Foreskin keratinocyte (primary cell): ENCODE measurements at places on chromosomes 5 and 9. TPM values are rescaled to one million over a fixed set of nuclear protein-coding genes. Genes with fewer than 3 reads are reported as not detected.

The ADRB2 gene
- 10.8 and 23.5 TPM in 2 replicates for polyA plus RNA-seq

The MRPS2 gene
- 106 TPM in 2 replicates for polyA plus RNA-seq

DNA sequence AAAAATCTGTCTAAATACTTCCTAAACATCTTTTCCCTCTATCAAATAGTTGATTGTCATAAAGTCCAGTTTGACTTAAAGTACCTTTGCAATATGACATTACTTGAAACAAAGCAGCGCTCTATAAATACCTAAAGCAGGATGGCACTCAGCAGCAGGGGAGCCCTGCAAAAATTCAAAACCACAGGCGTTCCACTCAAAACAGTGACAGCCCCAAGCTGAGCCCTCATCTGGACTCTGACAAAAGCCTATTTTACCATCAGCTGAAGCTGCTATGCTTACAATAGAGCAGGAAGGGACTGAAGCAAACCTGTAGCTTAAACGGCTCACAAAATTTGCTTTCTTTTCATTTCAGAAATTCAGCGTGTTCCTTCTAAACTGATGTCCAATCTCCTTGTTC lies 11.5 kb downstream of the GABRA6 start:
- no peak for DNase-seq

DNA sequence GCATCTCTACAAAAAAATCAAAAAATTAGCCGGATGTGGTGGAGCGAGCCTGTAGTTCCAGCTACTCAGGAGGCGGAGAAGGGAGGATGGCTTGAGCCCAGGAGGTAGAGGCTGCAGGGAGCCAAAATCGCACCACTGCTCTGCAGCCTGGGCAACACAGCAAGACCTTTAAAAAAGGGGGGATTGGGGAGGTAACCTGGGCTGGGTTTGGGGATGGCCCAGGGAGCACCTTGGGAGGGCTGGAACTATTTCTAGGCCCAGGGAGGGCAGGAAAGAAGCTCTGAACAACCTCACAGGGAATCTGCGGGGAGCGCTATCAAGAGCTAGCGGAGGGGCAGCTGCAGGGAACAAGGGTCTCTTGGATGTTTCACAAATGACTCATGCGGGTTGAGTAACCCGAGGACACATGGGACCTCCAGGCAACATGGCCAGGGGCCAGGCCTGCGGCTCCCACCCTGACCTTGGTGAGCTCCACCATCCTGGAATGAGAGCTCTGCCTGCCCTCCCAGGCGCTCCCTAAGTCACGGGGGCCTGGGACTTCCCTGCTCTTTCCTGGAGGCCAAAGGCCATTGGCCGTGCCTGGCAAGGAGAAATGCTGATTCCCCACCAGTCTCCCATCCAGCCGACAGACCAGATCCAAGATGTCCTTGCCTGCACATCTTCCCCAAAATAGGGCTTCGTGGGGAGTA lies 23.4 kb downstream of the SARDH start:
- DNase-seq: no peak

The NUP188 gene
- polyA plus RNA-seq: 21.9 and 26.5 TPM in 2 replicates

The CD14 gene
- 0.11 and 0.12 TPM in 2 replicates for polyA plus RNA-seq

The IL4 gene
- polyA plus RNA-seq: not detected in 2 replicates

GRCh38 chr9:137694236-137694959 lies 75.6 kb downstream of the EHMT1 start:
- no peak for DNase-seq

The SPATA31C1 gene
- polyA plus RNA-seq: not detected in 2 replicates
